Stimulated activated CD4-positive, alpha-beta T cell treated with anti-CD3 and anti-CD28 coated beads, Interleukin-12 subunit alpha, Interleukin-12 subunit beta, amount 100 ng/mL, for 24 hours (primary cell): ENCODE measurements at places on chromosomes 11 and 22.

DNA sequence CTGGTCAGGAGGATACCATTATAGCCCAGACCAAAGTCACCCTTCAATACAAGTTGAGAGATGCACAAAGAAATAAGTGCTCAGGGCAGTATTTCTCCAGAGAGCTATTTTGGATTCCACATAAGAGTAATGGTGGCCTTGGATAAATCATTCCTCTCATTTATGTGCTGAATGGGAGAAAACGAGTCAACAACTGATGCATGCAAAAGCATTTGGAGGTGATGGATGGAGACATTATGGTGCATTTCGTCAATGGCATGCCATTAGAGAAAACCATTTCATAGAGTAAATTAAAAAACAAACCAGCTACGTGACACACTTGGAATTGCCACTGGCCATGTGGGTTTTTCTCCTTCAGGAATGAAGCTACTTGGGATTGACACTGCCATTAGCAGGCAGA, 81.2 kb downstream of the ARL14EP start:
- no peak for DNase-seq

DNA sequence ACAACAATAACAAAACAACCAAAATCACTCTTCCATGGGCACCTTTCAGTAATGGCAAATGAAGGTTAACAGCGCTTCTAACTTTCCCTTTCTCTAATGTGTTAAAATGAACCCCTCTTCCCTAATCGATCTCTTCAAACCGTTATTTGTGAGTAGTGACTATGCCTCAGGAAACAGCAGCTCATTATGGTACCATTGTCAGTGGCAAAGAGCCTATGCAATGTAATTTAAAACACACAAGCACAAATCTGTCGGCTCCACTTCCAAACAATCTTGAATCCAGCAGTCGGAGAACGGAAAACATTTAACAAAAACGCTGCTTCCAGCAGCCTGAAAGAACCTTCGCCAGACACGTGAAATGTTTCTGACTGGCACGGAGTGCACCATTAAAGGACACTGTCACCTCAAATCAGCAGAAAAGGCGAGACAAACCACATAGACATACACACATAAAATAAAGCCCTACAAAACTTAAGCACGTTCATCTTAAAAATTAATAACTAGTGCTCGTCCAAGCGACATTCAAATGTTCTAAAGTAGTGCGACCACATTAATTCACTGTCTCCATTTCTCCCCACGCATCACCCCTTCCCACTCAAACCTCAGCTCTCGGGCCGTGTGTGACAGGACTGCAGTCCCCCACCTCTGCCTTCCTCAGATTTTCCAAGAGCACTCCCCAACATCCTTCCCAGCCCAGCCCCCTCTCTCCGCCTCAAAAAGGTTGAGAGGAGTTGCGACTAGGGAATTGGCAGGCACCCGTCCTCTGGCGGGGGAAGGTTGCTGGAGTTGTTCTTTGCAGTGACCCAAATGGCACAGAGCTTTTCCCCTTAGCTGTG, 748 bp downstream of the RAB30 start:
- DNase-seq = no peak

- DNase-seq = no peak
Measured at GRCh38 chr11:87722756-87723565, 452.3 kb downstream of the RAB38 start.

DNA sequence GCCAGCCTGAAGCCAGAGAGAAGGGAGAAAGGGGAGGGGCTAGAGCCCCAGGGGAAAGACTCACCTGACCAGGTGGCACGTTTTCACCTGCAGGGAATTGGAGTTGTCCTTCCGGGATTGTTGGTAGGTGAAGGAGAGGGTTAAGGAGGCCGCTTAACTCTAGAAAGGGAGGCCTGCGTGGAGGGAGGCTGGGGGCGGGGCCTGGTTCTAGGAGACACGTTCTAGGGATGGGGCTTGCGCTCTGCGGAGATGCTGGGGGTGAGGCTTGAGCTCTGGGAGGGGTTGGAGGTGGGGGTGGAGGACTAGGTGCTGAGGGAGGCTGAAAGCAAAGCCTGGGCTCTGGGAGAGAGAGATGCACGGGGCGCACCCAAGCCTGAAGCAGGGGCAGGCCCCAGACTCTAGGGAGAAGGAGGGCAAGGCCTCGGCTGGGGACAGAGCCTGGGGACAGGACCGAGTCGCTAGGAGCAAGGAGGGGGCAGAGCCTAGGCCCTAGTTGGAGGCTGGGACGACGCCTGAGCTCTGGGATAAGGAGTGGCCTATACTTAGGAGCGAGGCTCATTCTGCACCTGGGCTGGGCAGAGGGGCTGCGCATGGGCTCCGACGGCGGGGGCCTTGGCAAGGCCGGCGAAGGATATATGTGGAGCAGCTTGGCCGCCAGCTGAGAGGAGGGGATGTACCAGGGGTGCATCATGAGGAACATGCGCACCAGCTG, 2.4 kb downstream of the RASGRP2 start:
- DNase-seq = no peak

DNA sequence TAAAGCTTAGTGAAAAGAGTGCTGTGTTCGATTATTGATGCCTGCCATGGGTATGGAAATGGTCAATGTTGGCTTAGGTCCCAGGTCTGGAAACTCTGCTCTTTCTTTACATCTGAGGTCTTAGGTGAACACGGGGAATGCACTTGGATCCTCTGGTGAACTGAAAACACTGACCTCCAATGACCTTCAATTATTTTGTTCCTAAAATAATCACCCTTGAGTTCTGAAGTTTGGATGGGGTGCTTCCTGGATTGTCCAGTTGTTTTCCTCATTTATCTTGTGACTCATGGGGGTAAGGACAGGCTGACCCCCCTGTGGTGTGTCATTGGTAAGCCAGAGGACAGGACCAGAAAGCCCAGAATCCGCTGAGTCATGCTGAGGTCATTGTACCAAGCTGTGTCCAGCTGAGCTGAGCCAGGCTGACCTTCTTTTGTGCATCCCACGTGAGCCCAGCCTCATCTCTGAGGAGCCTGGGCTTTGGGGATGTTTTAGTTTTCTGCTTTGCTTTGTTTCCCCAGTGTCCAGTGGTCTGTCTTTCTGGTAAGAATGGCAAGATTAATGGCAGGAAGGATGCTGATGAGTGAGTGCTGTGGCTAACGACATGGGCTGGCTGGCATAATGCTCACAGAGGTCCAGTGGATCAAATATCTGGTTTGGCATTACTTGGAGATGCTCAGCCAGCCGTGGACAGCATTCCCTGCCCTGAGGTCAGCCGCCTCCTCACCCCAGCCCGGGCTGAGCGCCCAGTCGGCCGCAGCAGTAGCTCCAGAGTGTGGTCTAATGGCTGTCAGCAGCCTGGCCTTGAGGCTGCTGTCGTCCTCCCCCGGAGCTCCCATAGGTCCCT, 35.6 kb downstream of the AMPD3 start:
- no peak for DNase-seq

DNA sequence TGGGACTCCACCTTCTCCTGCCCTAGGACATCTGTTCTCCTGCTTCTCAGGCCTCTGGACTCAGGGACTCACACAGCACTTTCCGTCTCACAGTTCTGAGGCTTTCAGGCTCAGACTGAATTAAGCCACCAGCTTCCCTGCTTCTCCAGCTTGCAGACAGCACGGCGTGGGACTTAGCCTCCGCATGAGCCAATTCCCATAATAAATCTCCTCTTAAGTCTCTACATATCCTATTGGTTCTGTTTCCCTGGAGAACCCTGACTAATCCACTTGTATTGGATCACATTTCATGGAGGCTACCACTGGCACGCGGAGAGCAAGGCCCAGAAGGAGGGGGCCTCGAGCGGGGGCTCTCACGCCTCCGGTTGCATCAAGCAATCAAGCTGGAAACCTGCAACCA, 1313.6 kb downstream of the TBC1D22A start:
- no peak for DNase-seq

GRCh38 chr11:61749591-61750217, 2.7 kb upstream of the MYRF start:
- DNase-seq = no peak

- DNase-seq = no peak
Measured at GRCh38 chr22:35784633-35785032, 67.0 kb downstream of the APOL5 start.

- no peak for DNase-seq
Measured at GRCh38 chr11:103618528-103618927, 417.9 kb upstream of the DDI1 start.

DNA sequence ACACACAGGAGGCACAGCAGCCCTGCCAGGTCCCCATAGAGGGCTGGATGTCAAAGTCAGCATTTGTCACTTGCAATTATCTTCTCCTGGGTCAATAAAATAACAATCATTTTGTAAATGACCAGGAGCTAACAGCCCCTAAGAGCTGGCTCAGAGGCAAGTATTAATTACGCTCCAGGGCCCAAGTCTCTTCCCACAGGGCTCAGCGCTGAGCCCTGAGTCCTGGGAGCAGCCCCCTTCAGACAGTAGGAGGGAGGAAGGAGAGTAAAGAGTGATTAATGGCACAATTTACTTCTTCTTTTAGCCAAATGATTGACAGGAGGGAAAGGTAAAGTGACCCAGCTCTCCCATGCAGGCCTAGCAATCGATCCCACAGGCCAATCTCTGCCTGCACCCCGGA, 99.0 kb upstream of the DRD2 start:
- no peak for DNase-seq

GRCh38 chr11:123461164-123461563, 31.1 kb downstream of the GRAMD1B start:
- no peak for DNase-seq

GRCh38 chr11:64067230-64067993, 31.7 kb downstream of the FLRT1 start:
- DNase-seq = no peak

DNA sequence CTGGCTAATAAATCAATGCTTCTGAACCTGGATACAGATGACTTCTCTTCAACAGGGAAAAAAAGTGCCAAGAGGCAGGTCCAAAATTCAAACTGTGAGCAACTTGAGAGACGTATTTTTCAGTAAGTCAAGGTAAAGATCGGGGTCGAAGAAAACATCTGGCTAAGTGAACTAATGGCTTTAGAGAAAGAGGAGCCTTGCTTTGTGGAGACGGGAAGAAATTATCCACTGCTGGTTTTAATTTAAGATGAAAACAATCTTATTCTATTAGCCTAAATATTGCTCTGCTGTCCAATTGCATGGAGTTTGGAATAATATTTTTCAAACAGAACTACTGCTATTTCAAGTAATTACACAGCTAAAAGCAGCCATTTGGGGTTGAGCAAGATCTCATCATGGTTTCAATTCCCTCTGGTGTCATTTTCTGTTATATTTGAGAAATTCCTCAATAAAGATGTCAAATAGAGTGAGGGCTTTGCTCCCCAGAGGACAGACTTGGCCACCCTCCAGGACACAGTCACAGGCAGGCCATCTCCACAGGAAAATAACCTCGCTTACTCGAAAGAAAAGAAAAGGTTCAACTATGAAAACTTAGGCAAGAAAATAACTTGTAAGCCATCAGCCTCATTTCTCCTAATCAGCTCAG, 29.8 kb downstream of the SCUBE1 start:
- DNase-seq = no peak

DNA sequence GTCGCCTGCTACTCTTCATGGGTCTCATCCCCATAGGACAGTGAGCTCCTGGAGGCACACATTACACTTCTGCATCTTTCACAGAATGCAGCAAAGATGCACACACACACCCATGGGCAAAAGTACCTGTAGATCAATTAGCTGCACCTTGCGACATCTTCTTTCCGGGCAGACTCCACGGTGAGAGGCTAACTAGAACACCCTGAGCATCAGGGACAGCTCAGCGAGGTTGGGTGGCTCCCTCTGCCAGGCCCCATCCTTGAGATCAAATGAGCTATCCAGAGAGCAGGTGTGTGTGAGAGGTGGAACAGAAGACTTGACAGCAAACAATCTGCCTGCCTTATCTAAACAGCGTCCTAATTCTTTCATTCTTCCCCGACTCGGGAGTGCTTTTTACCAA, 96.1 kb upstream of the BID start:
- DNase-seq = no peak

- DNase-seq = no peak
Measured at GRCh38 chr11:12893787-12894672, 115.1 kb upstream of the RASSF10 start.

DNA sequence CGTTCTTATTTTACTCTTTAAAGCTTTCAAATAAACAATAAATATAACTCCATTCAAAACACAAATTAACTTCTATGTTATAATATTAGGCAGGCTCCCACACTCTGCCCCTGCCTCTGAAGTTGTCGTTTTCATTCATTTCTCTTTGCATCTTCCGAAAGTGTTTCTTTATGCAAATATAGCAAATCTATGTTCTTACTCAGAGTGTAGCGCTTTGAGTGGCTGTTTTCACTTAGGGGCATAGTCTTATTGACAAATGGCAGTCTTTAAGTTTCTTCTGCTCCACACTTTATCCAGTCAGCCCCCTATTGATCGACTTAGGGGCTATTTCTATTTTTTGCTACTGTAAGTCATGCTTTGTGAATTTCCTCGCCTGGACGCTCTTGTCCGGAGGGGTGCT, 45.3 kb upstream of the RTL6 start:
- DNase-seq = no peak

- no peak for DNase-seq
Measured at GRCh38 chr22:43276321-43276720, 66.9 kb downstream of the SCUBE1 start.

DNA sequence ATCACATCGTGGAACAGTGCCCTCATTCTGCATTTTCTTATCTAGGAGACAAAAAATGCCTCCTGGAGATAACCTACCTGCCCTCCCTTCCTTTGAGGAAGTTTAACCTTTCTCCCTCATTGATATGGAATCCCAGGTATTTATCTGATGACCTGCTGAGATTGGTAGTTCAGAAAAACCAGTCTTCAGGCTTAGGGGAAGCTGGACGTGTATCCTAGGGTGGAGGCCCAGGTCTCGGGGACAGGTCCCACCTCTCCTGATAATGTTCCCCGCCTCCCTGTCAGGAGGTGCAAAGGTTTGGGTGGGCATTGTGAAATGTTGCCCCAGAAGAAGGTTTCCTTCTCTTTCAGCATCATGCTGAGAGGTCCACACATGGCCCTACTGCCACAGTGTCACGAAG, 186.9 kb upstream of the NAV2 start:
- no peak for DNase-seq

DNA sequence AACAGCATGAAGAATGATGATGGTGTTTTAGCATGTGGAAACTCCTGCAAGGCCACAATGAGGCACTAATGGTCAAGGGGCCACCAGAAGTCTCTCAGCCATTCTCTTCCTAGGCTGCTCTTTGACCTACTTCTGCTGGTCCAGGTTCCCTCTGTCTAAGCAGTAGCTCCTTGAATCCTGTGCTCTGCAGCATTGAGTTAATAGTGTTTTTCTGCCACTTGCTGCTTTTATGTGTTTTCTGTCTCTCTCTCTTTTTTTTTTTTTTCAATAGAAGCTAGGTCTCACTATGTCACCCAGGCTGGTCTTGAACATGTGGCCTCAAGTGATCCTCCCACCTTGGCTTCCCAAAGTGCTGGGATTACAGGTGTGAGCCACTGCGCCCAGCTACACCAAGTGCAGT, 20.1 kb upstream of the AIFM3 start:
- DNase-seq = no peak

DNA sequence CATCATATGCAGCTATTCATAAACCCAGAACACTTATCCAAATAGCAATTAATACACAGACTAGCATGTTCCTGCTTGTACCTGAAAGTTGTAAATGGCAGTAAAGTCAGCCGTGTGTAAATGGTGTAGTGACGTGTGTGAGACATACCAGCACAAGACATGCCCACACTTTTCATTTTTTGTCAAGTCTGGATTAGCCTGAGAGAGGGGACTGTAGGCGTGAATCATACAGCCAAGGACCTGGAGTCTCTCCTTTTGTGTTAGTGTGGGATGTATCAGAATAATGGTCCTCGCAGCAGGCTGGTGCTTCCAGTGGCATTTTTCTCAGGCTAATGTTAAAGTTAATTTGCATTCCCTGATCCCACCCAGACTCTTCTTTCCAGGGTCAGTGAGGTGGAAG, 116.8 kb upstream of the BMAL1 start:
- no peak for DNase-seq
